ENCODE measurements at places on chromosomes 1 and 21.

DNA sequence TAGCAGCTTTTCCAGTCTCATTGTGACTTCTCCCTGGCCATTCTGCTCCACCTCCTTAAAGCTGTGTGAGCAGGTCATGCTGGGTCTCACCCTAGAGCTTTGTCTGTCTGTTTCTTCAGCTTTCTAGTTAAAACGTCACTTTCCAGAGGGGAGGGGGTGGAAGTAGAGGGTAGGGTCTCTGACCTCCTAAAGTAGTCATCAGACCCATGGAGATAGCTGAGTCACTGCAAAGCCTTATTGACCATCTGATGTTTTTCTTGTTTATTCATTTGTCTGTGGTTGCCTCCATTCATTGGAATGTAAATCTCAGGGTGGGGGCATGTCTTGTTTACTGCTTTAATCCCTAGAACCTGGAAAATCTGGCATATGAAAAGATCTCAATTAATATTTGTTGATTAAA, 52.7 kb downstream of the ELF3 start:
- no peak for DNase-seq

DNA sequence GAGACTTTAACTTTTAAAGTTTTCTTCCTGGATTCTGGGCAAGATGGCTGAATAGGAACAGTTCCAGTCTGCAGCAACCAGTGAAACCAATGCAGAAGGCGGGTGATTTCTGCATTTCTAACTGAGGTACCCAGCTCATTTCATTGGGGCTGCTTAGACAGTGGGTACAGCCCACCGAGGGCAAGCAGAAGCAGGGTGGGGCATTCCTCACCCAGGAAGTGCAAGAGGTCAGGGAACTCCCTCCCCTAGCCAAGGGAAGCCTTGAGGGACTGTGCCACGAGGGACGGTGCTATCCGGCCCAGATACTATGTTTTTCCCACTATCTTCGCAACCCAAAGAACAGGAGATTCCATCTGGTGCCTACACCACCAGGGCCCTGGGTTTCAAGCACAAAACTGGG, 121.0 kb downstream of the VAV3 start:
- DNase-seq, result peak; percentile 53

- DNase-seq, result peak; percentile 55
These were observed 53.7 kb downstream of the HSF2BP start for GRCh38 chr21:43605320-43606215.

GRCh38 chr1:211348547-211348946, 21.9 kb downstream of the TRAF5 start:
- DNase-seq, result no peak

- DNase-seq, result no peak
These were observed 2.3 kb upstream of the HMGCS2 start for GRCh38 chr1:119771016-119771415.

GRCh38 chr1:97258597-97258996, 537.0 kb downstream of the PTBP2 start:
- no peak for DNase-seq

All from inflammatory macrophage (primary cell).